KG1 (cell line): ENCODE measurements at places on chromosomes 4 and X.
A peak's percentile ranks its signal among the peaks of the same experiment; 100 is the strongest.

DNA sequence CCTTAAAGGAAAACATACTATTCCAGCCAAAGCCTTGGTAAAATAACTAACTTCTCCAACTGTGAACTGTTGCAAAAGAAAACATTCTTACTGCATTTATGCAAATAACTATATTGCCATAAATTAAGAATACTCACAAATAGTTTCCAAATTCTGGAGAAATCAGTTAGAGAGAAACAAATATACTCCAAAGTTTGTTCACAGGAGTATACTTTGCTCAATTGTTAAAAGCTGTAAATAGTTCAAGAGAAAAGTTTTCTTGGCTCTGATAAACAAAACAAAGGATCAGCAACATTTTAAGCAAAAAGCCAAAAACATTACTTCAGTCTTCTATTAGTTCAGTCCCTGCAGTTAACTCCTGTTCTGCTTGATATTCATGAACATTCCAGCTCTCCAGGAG, 83.0 kb downstream of the EIF4E start:
- DNase-seq: no peak

- DNase-seq: no peak
Measured at GRCh38 chr4:108359130-108359985, 190.6 kb upstream of the LEF1 start.

GRCh38 chrX:119753639-119754257, 4.6 kb upstream of the SOWAHD start:
- peak; percentile 28 for DNase-seq

GRCh38 chr4:42281324-42282020, 115.8 kb upstream of the SHISA3 start:
- DNase-seq: no peak

GRCh38 chr4:106095408-106095807, 200.1 kb downstream of the NPNT start:
- DNase-seq: no peak

GRCh38 chr4:105158837-105159236, 12.2 kb downstream of the TET2 start:
- DNase-seq: no peak

DNA sequence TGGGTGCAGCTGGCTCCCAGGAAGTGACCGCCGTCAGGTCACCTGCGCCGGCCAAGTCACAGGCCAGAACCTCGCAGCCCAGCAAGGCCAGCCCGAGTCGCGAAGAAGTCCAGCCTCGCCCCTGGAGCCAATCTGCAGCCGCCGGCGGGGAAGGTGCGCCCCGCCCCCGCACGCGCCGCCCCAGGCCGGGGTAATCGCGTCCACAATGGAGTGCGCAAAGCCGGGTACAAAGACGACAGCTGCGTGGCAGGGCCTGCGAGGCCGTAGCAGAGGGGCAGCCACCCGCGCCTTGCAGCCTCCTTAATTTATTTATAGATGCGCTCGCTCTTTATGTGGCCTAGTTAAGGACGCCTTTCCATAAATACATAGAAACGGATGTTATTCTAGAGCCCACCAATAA, 139.4 kb upstream of the CPEB2 start:
- DNase-seq: no peak

- no peak for DNase-seq
Measured at GRCh38 chr4:71630803-71631202, 153.1 kb downstream of the GC start.

- no peak for DNase-seq
Measured at GRCh38 chrX:5051831-5052491, 1176.7 kb downstream of the NLGN4X start.

GRCh38 chr4:72429397-72429889, 139.6 kb downstream of the ADAMTS3 start:
- no peak for DNase-seq

DNA sequence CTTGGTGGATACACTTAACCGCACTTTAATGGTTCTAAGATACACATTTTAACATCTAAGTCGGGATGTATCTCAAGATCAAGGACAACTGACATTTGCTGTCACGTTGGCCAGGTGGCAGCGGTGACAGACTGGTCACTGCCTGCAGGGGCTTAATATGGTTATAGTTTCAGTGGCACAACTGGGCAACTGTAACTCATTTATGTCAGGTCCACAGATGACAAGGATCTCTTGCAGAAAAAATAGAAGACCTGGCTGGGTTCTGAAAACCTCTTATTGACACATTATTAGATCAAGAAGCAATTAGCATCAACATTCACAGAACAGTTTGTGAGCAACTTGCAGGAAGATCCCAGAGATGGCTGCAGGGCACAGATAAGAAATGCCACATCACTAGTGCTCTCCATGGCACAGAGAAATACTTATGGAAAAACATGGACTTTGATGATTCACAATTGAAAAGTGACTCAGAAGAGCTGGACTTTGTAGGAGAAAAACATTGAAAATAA, 99.6 kb upstream of the SORBS2 start:
- no peak for DNase-seq

DNA sequence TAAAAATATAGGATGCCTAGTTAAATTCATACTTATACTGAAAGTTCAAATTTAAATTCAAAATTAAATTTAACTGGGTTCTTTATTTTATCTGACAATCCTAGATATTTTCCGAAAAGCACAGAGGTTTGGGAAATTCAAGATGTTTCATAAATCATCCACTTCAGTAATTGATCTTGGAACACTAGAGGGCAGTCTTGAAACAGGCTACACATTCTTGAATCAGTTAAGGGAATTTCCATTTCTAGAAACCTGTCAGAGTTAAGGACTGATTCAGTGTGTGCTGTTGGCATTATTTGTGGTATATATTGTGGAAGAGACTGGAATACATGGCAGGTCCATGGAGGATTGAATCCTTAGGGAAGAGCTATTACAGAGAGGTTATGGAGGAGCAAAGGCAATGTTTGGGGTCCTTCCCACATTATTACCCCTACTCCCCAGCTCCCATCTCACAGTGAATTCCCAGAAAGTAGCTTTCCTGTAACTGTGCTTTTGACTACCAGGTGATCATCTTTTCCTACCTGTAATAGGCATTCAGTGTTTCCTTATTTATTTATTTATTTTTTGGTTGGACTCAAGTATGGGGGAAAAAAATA, 92.9 kb downstream of the EGF start:
- DNase-seq: peak; percentile 64

- no peak for DNase-seq
Measured at GRCh38 chr4:143616771-143617170, 83.7 kb downstream of the FREM3 start.

DNA sequence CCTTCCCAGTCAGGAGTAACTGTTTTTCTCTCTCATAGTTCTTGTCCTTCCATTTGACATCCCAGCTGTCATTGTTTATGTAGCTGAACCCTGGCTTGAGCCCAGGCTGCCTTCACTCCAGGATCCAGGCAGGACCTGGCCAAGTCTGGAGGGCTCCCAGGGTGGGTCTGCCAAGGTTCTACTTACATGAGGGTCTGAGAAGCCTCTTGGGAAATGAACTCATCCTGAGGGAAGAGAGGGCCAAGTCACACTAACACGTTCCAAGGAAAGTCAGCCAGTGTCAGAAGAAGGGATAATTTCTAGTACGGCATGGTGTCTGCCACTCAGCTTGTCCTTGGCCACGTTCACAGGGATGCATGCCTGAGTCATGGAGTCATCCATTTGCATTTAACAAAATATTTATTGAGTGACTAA, 54.8 kb upstream of the SRD5A3 start:
- no peak for DNase-seq

- DNase-seq: no peak
Measured at GRCh38 chr4:76277667-76278066, 26.1 kb downstream of the FAM47E start.

DNA sequence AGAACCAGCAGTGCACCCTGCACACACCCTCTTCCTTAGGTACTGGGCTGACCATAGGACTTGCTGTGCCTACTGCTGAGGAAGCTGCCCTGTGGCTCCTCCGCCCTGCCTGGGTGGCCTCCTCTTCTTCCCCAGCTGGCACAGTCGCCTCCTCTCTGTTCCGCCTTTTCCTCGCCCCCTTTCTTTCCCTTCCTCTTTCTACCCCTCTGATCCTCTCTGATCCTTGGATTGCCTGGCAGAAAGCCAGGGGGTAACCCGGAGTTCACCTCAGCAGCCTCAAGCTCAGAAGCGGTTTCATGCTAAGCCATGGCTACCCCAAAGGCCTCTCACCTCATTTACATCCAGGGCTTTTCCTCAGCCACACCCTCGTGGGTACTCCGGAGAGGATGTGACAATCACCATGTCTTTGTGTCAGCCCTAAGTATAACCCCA, 136.2 kb downstream of the SMIM20 start:
- DNase-seq: no peak

- DNase-seq: no peak
Measured at GRCh38 chr4:175954685-175955084, 111.0 kb upstream of the WDR17 start.

DNA sequence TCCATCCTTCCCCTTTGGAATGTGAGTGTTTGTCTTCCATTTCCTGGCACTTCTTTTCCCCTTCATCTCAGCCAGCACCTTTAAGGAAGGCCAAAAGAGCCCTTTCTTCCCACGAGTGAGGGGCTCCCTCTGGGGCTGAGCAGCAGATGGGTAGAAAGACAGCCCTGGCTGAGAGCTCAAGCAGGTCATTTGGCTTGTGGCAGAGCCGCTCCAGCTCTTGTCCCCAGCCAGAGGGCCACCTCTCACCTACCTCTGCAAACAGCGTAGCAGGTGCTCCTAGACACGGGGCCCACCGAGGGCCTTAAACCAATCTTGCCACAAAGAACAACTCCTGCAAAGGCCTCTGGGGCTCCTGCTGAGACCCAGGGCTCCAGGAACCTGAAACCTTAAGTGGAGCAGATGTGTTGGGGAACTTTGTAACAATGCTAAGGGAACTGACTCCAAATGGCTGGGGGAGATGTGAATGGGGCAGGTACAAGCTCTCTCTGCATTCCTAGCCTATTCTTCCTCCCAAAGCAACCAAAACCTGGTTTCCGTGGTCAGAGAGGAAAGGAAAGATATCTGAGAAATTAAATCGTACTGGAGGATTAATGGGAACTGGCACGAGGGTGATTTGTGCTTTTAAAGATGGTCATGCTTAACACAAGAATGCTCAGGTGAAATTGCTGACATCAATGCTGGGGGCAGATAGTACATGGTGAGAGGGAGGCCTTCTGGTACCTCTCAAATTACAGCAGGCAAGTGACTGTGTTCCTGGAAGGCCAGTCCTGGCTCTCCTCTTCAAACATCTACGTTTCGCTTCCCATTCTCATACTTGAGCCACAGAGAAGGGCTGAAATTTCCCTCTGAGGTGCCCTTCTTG, 27.0 kb downstream of the TFDP3 start:
- DNase-seq: no peak

DNA sequence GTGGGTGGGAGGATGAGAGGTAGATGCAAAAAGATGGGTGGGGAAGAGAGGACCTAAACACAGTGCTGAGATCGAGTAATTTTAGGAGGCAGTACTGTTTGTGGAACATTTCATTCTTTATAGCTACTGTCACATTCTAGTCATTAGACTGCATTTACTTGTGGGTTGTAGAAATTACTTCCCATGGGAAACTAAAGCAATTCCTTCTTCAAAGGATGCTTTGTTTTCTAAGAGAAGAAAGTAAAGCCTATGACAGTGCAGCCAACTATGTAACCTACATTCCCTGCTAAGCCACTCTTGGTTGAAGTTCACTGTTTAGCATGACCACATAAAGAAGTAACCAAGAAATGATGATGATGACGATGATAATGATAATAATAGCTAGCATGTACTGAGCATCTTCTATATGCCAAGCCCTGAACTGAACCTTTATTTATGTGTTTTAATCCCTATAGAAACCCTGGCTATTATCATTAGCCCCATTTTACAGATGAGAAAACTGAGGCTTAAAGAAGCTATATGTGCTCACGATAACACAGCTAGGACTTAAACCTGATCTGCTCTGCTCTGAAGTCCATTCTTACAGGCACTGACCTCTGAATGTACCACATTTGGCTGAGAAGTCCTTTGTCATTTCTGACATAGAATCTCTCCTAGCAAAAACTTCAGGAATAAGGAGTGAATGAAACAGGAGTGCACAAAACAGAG, 114.5 kb upstream of the KIT start:
- no peak for DNase-seq

DNA sequence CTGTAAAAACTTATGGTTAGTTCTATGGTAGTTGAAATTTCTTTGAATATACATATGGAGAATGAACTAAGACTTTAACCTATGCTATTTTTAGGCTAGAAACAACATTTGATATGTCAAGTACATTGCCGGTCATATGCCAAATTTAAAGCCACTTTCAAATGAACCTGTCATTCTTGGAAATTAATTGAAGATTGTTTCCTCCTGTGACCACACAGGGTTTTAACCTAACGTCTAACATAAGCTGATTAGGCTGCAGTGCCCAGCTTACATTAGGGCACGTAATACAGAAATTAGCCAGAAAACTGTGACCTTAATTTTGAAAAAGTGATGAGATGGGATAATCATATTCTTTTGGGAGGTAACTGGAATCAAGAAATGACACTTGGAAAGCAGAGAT, 645.9 kb downstream of the FSTL5 start:
- DNase-seq: no peak

GRCh38 chr4:174260099-174260498, 23.4 kb downstream of the FBXO8 start:
- DNase-seq: no peak

GRCh38 chr4:158238575-158238974, 28.3 kb downstream of the TMEM144 start:
- DNase-seq: no peak

GRCh38 chr4:2638730-2639129, 102.3 kb downstream of the FAM193A start:
- DNase-seq: no peak

- DNase-seq: no peak
Measured at GRCh38 chr4:129346734-129347133, 250.8 kb downstream of the C4orf33 start.

GRCh38 chr4:151105454-151106032, 6.1 kb downstream of the RPS3A start:
- no peak for DNase-seq

- DNase-seq: no peak
Measured at GRCh38 chr4:173330590-173330989, 3.6 kb downstream of the HMGB2 start.

- DNase-seq: no peak
Measured at GRCh38 chr4:142402156-142402555, 443.9 kb downstream of the INPP4B start.

GRCh38 chr4:173181848-173182247, 13.2 kb downstream of the GALNT7 start:
- no peak for DNase-seq

DNA sequence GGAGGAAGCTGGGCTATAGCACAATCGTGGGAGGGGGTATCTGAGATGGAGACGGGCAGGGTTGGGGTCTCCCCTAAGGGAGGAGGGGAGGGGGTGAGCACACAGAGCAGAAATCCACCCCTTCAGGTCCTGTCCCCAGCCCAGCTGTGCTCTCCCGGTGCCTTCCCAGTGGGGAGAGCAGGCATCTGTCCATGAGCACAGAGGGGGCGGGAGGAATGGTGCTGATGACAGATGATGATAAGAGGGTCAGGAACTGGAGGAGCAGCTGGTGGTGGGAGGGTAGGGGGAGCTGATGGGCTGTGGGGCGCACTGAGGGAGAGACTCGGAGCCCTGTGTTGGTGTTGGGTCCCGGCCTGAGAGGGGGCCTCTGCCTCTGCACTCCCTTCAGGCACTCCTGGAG, 8.6 kb downstream of the ATP2B3 start:
- no peak for DNase-seq

- no peak for DNase-seq
Measured at GRCh38 chrX:49644991-49645637, 46.3 kb downstream of the GAGE1 start.

GRCh38 chr4:87069037-87069742, 134.4 kb downstream of the AFF1 start:
- no peak for DNase-seq
